Muscle of leg (tissue), 16 donors: ENCODE measurements at places on chromosomes 3 and 15. TPM values are rescaled to one million over a fixed set of nuclear protein-coding genes. Genes with fewer than 3 reads are reported as not detected.

DNA sequence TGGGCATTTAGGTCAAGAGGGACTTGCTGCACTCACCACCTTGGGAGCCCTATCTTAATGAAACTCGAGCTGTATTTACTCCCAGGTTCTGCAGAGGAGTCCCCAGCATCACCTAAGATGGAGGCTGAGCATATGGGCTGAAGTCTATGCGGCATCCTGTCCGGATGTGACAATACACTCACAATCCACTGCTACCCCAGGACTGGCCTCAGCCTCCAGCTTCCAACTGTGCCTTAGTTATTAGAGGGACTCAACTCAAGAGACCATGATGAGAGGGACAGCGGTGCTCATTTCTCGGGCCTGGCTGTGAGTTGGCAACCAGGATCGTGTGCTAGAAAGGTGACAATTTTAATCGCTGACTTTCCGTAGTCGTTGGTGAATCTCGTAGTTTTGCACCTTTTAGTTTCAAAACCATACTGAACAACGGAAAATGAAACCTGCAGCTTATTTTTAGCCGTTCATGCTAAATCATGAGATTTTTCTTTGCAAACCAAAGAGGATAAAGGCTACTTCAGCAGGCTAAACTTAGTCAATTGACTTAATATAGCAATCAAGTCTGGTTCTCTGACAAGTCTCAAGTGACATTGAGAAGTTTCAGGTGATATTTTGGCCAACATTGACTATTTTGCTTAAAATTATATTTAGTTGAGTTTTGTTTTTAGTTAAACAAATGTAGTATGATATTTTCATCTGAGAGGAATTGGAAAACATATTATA lies 11.1 kb downstream of the ZBTB38 start:
- no peak overlapping the region for H3K4me3 ChIP-seq
- no peak overlapping the region for H3K27ac ChIP-seq
- no peaks in the 10 kb centered on the region for H3K36me3 ChIP-seq
- H3K27me3 ChIP-seq: no peaks in the 10 kb centered on the region

The EIF3J gene
- 38.6 TPM for total RNA-seq

The SH3GL3 gene
- total RNA-seq: 8.6 TPM

- H3K4me3 ChIP-seq: no peak overlapping the region
- DNase-seq: no peak
- H3K4me1 ChIP-seq: peaks cover 5% of the 10 kb centered on the region
- no peaks in the 10 kb centered on the region for H3K36me3 ChIP-seq
Measured at GRCh38 chr3:61893840-61894566, 332.6 kb downstream of the PTPRG start.

GRCh38 chr15:60179786-60180391 lies 175.8 kb downstream of the FOXB1 start:
- H3K36me3 ChIP-seq: no peaks in the 10 kb centered on the region
- H3K27me3 ChIP-seq: no peaks in the 10 kb centered on the region
- no peak overlapping the region for H3K4me3 ChIP-seq
- no peak overlapping the region for H3K27ac ChIP-seq

DNA sequence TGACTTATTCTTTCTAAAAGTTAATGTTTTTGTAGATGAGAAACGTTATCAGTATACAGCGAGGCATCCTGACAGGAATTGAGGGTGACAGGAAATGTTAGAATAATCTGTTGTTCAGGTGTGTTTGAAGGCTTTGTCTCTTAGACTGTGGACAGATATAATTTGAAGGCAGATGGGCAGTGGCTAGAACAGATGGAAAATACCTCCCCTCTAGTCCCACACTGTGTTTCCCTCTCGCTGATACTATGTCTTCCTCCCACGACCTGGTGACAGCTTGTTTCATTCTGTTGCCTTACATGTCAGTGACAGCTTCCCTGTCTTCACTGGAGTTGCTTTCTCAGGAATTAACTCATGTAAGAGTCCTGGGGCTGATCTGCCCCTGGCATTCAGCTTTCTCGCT lies 125.3 kb downstream of the MYRIP start:
- no peak for DNase-seq
- H3K27me3 ChIP-seq: no peaks in the 10 kb centered on the region
- no peaks in the 10 kb centered on the region for H3K36me3 ChIP-seq
- no peak overlapping the region for H3K27ac ChIP-seq
- H3K4me3 ChIP-seq: no peak overlapping the region
- no peaks in the 10 kb centered on the region for H3K4me1 ChIP-seq

The NPAP1 gene
- not detected for total RNA-seq

DNA sequence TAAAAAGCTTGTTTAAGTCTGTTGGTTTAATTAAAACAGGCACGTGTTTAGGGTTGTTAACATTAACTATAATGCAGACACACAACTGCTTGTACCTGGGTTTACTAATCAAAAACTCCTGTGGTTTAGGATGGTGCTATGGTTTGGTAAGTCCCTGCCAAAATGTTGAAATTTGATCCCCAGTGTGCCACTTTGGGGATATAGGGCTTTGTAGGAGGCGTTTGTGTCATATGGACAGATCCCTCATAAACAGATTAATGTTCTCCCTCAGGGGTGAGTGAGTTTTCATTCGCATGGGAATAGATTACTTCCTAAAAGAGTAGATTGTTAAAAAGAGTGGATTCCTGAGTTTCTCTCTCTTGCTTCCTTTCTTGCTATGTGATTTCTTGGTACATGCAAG lies 18.7 kb upstream of the GK5 start:
- no peak for DNase-seq
- no peak overlapping the region for H3K4me3 ChIP-seq
- H3K27me3 ChIP-seq: no peaks in the 10 kb centered on the region
- H3K36me3 ChIP-seq: no peaks in the 10 kb centered on the region

DNA sequence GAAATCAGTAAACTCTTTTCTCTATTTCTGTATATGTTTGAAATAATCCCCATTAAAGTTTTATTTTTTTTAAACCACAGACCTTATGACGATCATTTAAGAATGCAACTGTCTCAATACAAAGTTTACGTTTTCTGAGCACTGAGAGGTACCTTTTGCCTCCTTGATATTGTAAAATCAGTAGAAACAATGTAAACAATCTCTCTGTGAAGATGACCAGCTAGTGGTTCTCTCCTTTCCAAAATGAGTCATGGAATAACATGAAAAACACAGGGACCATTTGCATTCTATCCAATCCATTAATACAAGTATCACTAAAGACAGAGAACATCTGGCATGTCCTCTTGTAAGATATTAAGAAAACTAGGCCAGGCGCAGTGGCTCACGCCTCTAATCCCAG lies 48.8 kb downstream of the RAD18 start:
- DNase-seq: no peak
- no peaks in the 10 kb centered on the region for H3K27me3 ChIP-seq
- H3K36me3 ChIP-seq: peaks cover 6% of the 10 kb centered on the region
- no peak overlapping the region for H3K4me3 ChIP-seq

- H3K27me3 ChIP-seq: no peaks in the 10 kb centered on the region
- H3K4me3 ChIP-seq: no peak overlapping the region
- H3K36me3 ChIP-seq: no peaks in the 10 kb centered on the region
Measured at GRCh38 chr3:66019896-66020295, 18.8 kb downstream of the MAGI1 start.

DNA sequence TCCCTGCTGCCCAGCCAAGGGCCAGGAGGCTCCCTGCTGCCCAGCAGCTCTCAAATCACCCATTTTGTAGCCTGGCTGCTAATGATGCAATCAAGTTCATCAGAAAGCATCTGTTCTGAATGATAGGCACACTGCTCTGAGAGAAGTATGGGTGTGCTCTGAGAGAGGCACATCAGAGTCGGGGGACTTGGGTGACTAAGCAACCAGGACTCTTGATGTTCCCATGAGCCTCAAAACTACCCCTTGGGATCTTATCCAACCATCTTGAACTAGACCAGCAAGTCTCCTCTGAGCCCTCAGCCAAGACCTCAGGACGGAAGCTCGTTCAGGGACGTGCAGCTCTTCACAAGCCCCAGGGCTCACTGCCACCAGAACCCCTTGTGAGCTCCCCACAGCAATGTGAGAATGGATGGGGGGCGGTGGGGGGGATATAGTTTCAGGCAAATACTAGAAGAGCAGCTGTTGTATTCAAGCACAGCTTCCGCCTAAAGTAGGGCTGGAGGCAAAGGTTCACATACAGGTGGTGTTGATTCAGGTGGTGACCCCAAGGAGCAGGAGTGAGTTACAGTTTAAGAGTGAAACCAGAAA lies 52.2 kb upstream of the HES1 start:
- peak overlapping the region; percentile 89 for H3K27ac ChIP-seq
- peaks cover 17% of the 10 kb centered on the region for H3K27me3 ChIP-seq
- no peak overlapping the region for H3K4me3 ChIP-seq
- DNase-seq: peak; percentile 39
- H3K36me3 ChIP-seq: no peaks in the 10 kb centered on the region
- H3K4me1 ChIP-seq: peaks cover 85% of the 10 kb centered on the region

The LEKR1 gene
- 0.27 TPM for total RNA-seq

DNA sequence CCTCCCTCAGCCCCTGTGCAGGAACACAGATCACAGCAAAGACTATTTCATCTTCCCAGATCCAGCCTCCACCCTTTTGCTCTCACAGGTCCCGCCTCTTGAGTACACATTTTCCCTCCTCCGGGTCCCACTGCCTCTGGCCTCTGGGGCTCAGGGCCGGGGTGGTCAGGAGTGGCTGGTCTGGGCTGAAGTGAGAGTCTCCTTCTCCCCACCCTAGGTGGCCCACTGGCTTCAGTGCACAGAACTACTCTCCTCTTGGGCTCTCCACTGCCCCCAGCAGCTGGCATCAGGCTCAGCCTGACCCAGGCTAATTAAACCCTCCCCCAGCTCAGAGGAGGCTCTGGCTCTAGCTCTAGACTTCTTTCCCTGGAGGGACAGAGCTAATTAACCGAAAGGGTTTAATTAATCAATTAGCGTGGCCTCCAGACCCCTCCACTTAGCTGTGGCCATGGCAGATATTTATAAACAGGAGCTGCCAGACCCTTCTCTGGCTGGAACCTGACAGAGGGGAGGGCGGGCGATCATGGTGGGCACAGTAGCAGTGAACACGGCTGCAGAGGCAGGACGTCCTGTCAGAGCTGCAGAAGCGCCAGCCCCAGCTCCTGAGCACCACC lies 15.1 kb downstream of the DUSP7 start:
- no peaks in the 10 kb centered on the region for H3K36me3 ChIP-seq
- H3K4me3 ChIP-seq: no peak overlapping the region
- peaks cover 58% of the 10 kb centered on the region for H3K4me1 ChIP-seq
- no peak overlapping the region for H3K27ac ChIP-seq

- no peak overlapping the region for H3K4me3 ChIP-seq
- DNase-seq: no peak
- peaks cover 41% of the 10 kb centered on the region for H3K4me1 ChIP-seq
- no peaks in the 10 kb centered on the region for H3K27me3 ChIP-seq
Measured at GRCh38 chr15:100714034-100714748, 111.8 kb downstream of the ASB7 start.

DNA sequence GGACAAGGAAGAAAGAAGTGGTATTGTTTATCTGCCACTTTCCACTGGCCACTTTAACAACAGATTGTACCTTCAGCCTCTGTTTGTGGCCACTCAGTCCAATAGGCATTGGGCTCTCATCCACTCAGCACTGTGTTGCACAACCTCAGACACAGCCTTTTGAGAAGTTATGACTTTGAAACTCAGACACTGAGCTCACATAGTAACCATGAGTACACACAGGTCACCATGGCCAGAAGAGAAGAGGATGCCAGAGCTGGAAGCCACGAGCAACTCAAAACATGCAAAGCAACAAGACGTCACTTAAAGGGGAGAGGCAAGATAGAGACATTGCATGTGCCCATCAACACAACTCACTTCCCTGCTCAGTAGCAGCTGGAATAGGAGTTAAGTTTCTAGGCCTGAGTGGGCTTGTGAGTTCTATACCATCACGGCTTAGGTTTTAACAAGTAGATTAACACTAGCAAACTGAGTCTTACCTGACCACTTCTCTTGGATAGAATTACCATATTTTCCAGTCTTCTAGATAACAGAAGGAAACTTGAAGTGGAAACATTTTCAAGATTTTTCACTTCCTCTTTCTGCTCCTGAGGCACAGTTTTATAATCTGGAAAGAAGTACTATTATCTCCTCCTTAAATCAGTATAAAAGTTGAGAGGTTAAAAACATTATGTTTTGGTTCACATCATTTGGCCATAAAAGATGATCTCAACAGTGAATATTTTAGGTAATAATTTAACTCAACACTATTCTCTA lies 103.5 kb downstream of the IMPG2 start:
- H3K36me3 ChIP-seq: no peaks in the 10 kb centered on the region
- no peak overlapping the region for H3K4me3 ChIP-seq
- H3K27me3 ChIP-seq: no peaks in the 10 kb centered on the region
- peak overlapping the region; percentile 67 for H3K27ac ChIP-seq
- no peaks in the 10 kb centered on the region for H3K4me1 ChIP-seq

The DAZL gene
- total RNA-seq: not detected

The SNX22 gene
- total RNA-seq: 0.49 TPM

The LTK gene
- total RNA-seq: 9.4 TPM

DNA sequence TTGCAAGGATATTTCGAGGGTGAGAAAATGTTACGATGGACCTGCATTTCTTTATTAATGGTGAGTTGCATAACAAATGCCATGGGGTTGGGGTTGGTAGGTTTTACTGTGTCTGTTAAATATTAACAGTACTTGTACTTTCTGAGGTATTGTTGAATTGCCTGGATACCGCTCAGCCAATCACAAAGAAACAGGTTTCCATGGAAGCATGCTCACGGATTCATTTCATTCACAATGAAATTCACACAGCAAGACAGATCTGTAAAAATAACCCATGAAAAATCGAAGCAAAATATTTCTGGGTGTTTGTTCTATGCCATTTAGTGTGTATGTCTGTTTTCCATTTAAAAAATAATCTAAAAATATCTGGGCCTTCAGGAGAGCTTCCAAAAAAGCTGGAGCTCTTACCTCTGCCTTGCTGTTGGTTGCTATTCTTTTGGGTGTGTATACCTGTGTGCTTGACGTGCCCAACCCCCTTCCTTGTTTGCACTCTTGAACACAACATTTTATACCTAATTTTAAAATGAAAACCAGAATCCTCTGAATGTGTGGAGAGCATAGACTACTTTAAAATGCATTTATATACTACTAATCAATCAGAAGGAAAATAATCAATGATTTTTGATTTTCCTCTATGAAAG lies 479.8 kb upstream of the TBL1XR1 start:
- peaks cover 16% of the 10 kb centered on the region for H3K4me1 ChIP-seq
- H3K4me3 ChIP-seq: no peak overlapping the region
- DNase-seq: no peak

The CTXN2 gene
- total RNA-seq: not detected

DNA sequence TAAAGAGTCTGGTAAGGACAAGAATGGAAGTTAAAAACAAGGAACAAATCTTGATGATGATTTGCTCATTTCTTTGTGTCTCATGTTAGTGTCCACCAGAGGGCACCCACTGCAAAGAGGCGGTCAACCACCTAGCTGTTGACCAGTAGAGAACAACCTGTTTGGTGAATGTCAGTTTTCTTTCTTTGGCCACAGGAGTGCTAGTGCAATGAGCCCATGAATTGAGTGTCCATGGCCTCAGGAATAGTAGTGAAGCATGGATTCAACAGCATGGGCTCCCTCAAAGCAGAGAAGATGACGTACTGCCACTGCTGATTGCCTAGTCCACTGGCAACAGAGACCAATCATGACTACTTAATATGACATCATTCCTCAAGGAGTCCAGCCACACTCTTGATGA lies 10.7 kb upstream of the CNTN6 start:
- H3K27me3 ChIP-seq: no peaks in the 10 kb centered on the region
- peaks cover 2% of the 10 kb centered on the region for H3K4me1 ChIP-seq
- H3K4me3 ChIP-seq: no peak overlapping the region
- H3K27ac ChIP-seq: no peak overlapping the region
